ENCODE measurements at places on chromosomes 1 and 21. TPM values are rescaled to one million over a fixed set of nuclear protein-coding genes. Genes with fewer than 3 reads are reported as not detected.

DNA sequence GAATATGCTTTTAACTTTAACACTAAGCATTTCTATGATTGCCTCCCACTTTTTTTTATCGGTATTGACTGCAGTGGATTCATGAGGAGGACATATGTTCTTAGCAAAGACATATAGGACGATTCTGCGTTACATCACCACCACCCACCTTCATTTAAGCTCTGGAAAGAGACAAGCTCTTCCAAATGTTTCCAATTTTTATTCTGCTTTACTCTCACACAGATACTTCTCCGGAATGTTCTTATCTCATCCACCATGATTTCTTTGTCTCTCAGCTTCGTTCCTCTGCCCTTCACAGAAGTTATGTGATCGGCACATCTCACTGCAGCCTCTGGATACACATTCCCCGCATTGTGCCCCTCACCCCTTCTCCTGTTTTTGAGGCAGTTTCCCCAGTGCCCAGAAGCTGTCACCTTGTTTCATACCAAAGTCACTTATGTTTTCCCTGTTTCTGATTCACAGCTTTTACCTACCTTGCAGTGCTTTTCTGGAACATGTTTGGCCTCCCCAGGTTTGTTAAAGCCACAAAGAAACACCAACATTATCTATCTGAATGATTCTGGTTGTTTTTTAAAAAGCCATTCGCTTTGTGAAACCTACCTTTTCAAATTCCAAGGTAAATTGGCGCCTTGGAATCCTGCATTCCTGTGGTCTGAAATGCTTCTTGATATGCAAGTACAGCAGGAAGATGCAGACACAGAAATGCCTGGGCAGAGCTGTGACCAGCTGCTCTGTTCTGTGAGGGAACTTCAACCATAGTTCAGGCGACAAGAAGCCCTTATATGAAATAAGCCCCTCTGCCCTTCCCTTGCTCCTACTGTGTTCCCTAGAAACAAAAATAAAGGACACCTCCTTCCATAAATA lies 1020.2 kb downstream of the TTLL7 start:
- DNase-seq, result no peak
- no peaks in the 10 kb centered on the region for H3K36me3 ChIP-seq
- no peak overlapping the region for H3K4me3 ChIP-seq
- H3K27me3 ChIP-seq, result no peaks in the 10 kb centered on the region
- peaks cover 20% of the 10 kb centered on the region for H3K4me1 ChIP-seq

GRCh38 chr1:16207318-16208269 lies 4.9 kb downstream of the ARHGEF19 start:
- no peaks in the 10 kb centered on the region for H3K27me3 ChIP-seq
- H3K4me3 ChIP-seq, result peak overlapping the region; percentile 75
- peak overlapping the region; percentile 90 for H3K27ac ChIP-seq
- peaks cover 20% of the 10 kb centered on the region for H3K36me3 ChIP-seq
- no peak for DNase-seq
- peaks cover 22% of the 10 kb centered on the region for H3K4me1 ChIP-seq

GRCh38 chr1:45552331-45552730 lies 1.7 kb downstream of the AKR1A1 start:
- peak overlapping the region; percentile 37 for H3K27ac ChIP-seq
- H3K4me1 ChIP-seq, result peaks cover 12% of the 10 kb centered on the region
- no peaks in the 10 kb centered on the region for H3K27me3 ChIP-seq
- H3K36me3 ChIP-seq, result peaks cover 11% of the 10 kb centered on the region
- DNase-seq, result no peak

GRCh38 chr1:47755101-47755990 lies 241.8 kb downstream of the TRABD2B start:
- DNase-seq, result no peak
- H3K36me3 ChIP-seq, result no peaks in the 10 kb centered on the region
- no peak overlapping the region for H3K4me3 ChIP-seq
- H3K27me3 ChIP-seq, result peaks cover 29% of the 10 kb centered on the region

DNA sequence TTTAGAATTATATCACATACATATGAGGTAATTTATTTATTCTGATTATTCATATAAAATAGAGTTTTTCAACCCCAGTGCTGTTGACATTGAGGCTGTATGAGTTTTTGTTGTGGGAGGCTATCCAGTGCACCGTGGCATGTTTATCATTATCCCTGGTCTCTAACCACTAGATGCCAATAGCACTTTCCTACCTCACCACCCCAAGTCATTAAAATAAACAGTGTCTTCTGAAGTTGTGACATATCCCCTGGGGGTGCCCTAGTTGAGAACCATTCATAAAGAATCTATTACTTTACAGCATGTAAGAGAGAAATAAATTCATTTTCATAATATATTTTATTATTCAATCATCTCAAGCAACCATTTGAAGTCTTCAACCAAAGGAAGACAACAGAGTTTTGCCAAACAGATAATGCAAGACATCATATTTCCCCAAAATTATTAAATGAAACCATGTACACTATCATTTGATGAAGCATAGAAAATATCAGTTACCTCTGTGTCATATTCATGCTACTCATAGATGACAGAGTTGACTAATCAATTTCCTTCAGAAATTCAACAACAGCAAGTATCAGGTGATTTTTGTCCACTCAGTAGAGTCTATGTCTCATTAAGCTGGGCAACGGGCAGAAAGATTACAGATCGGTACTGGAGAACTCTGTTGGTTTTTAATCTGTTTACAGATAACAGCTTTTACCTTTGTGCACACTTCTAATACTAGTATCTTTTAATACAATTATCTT lies 39.5 kb upstream of the RGS1 start:
- no peaks in the 10 kb centered on the region for H3K27me3 ChIP-seq
- DNase-seq, result no peak
- peaks cover under 1% of the 10 kb centered on the region for H3K36me3 ChIP-seq
- H3K4me3 ChIP-seq, result no peak overlapping the region

GRCh38 chr1:47262787-47263413 lies 30.9 kb upstream of the TAL1 start:
- no peaks in the 10 kb centered on the region for H3K27me3 ChIP-seq
- H3K4me1 ChIP-seq, result peaks cover 3% of the 10 kb centered on the region
- H3K4me3 ChIP-seq, result no peak overlapping the region
- DNase-seq, result no peak

GRCh38 chr21:33259428-33259827 lies 6.7 kb upstream of the IL10RB start:
- H3K4me3 ChIP-seq, result no peak overlapping the region
- DNase-seq, result no peak
- no peak overlapping the region for H3K27ac ChIP-seq
- no peaks in the 10 kb centered on the region for H3K4me1 ChIP-seq
- peaks cover 32% of the 10 kb centered on the region for H3K36me3 ChIP-seq

- no peak overlapping the region for H3K4me3 ChIP-seq
- H3K27ac ChIP-seq, result no peak overlapping the region
- H3K27me3 ChIP-seq, result peaks cover 30% of the 10 kb centered on the region
- peaks cover 23% of the 10 kb centered on the region for H3K4me1 ChIP-seq
- H3K36me3 ChIP-seq, result no peaks in the 10 kb centered on the region
- no peak for DNase-seq
These were observed 102.9 kb upstream of the TLR5 start for GRCh38 chr1:223245983-223246382.

DNA sequence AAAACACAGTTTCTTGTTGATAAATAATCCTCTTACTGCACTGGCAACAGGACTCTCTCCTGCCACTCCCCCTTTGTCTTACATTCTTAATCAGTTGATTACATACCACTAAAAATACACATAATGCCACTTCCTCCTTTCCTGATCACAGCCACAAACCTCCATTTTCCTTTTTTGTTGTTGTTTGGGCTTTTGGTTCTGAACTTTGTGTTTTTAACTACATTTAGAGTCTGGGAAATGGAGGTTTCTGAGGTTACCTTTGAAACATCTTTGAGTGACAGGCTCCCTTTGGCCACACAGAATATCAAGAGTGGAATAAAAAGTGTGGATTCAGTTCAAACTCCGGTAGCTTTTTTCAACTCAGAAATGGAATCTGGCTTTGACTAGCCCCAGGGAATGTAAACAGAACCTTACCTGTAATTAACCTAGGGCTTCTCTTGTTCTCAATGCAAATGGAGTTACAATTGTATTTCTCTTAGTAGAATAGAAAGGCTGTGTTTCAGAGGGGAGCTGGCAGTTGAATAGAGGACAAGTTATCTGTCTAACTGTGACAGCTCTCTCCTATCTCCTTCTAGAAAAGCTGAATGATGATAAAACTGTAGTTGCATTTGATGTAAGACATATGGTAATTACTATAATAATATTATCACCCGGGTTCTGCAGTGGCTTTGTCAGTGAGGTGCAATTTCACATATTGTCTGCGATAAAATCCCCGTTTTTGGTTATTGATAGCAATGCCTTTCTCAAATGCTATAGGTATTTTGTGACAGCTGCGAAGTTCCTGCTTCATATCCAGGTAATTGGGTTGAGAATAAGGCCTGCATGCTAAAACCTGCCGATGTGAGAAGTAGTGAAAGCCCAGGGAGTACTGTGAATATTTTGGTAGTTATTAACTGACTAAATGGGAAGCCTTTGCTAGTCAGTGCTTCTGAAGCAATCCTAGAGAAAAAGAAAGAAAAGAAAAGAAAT lies 66.9 kb downstream of the ST6GALNAC5 start:
- H3K27me3 ChIP-seq, result no peaks in the 10 kb centered on the region
- peaks cover 19% of the 10 kb centered on the region for H3K4me1 ChIP-seq
- no peaks in the 10 kb centered on the region for H3K36me3 ChIP-seq
- H3K4me3 ChIP-seq, result peak overlapping the region; percentile 4
- DNase-seq, result no peak

- H3K4me3 ChIP-seq, result no peak overlapping the region
- H3K4me1 ChIP-seq, result peaks cover 40% of the 10 kb centered on the region
- H3K27me3 ChIP-seq, result no peaks in the 10 kb centered on the region
- H3K27ac ChIP-seq, result no peak overlapping the region
These were observed 119.4 kb upstream of the SLC45A1 start for GRCh38 chr1:8198522-8198921.

DNA sequence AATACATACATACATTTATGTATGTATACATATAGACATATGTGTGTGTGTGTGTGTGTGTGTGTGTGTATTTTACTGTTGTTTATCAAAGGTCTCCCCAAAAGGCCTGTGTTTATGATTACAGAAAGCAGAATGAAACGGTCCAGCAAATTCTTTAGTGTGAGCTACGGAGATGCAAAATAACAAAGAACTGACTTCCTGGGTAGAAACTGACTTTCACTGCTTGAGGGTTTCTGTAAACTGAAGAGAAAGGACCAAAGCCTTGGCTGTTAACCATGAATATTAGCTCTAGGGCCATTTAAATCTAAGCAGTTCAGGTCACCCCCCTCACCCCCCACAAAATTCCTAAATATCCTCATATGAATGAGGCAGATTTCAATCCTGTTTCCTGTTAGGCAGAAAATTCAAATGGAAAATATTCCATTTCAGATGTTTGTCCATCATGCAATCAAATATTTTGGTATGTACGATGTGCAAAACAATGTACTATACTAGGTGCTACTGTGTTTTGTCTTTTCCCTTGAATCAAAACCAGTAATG lies 213.2 kb downstream of the TGFB2 start:
- H3K27ac ChIP-seq, result no peak overlapping the region
- H3K27me3 ChIP-seq, result no peaks in the 10 kb centered on the region
- no peak for DNase-seq
- no peak overlapping the region for H3K4me3 ChIP-seq

DNA sequence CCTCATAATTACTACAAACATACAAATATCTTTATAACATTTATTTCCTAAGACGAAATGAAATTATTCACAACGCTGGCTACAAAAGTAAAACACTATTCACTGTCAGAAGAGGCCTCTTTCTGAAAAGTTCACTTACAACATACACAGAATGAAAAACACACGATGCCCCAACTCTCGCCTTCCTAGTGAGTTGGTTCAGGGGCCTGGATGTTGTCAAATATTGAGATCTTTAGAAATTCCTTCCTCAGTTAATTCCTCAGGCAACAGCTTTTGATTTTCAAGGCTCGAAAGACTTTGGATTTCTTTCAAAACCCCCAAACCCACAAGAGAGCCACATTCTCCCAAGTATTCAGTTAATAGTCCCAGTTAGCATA lies 14.2 kb upstream of the KCNE1 start:
- H3K4me3 ChIP-seq, result peak overlapping the region; percentile 57
- no peaks in the 10 kb centered on the region for H3K36me3 ChIP-seq
- peak overlapping the region; percentile 98 for H3K27ac ChIP-seq
- peaks cover 5% of the 10 kb centered on the region for H3K27me3 ChIP-seq
- H3K4me1 ChIP-seq, result peaks cover 52% of the 10 kb centered on the region
- DNase-seq, result no peak

GRCh38 chr1:222543817-222544216 lies 4.1 kb downstream of the HHIPL2 start:
- no peaks in the 10 kb centered on the region for H3K4me1 ChIP-seq
- no peaks in the 10 kb centered on the region for H3K36me3 ChIP-seq
- DNase-seq, result no peak
- no peak overlapping the region for H3K27ac ChIP-seq
- no peak overlapping the region for H3K4me3 ChIP-seq

- DNase-seq, result peak; percentile 56
- peak within 1 kb of the TSS; percentile 67 for H3K4me3 ChIP-seq
- peaks cover 4% of the 10 kb centered on the region for H3K27me3 ChIP-seq
- H3K27ac ChIP-seq, result peak within 1 kb of the TSS; percentile 97
These were observed at the start of gene TACSTD2 for GRCh38 chr1:58576727-58577653. Gene TACSTD2, minus strand, starts transcription at chr1:58577252. Its CDS starts 96 bp downstream, at chr1:58577156.

GRCh38 chr1:2215329-2215728 lies 12.8 kb upstream of the SKI start:
- no peaks in the 10 kb centered on the region for H3K4me1 ChIP-seq
- no peak overlapping the region for H3K27ac ChIP-seq
- no peak for DNase-seq
- no peaks in the 10 kb centered on the region for H3K36me3 ChIP-seq

DNA sequence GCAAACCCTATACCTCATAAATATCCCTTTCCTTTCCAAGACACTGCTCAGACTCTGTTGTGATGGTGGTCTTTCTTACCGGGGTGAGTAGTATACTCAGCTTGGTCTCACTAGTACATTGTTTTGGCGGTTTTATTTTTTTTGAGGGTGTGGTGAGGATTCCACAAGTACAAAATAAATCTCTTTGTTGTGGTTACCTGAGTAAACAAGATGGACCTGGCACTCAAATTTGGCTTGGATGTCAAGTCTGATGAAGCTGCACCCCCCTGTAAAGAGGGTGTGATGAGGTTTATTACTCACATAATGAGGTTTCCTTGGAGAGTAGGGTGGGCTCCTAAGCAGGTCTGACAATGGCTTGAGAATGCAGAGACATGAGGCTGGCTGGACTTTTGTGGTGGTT lies 68.2 kb upstream of the KCNJ6 start:
- H3K4me3 ChIP-seq, result no peak overlapping the region
- H3K27me3 ChIP-seq, result peaks cover 8% of the 10 kb centered on the region
- H3K36me3 ChIP-seq, result no peaks in the 10 kb centered on the region
- no peak overlapping the region for H3K27ac ChIP-seq

DNA sequence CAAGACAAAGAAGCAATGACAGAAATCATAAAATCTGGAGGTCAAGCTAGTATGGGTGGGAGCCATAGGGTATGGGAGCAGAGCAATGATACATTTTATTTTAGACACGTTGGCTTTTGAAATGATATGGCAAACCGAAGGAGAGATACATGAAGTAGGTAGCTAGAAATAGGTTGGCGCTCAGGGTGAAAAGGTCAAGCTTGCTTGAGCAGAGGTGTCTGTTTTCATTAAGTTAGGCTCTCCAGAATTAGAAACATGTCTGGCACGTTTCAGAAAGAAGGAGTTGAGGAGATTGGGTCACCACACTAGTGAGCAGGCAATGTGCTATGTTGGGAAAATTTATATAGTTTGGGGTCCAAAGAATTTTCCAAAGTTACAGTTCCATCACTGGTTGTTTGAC lies 151.4 kb downstream of the AMY1C start:
- peaks cover 3% of the 10 kb centered on the region for H3K4me1 ChIP-seq
- H3K4me3 ChIP-seq, result no peak overlapping the region
- no peak for DNase-seq

Gene BRINP2
- 0.41 TPM for total RNA-seq

Gene FAM151A
- total RNA-seq, result not detected

Gene HES5
- total RNA-seq, result 0.36 TPM

Gene DNASE2B
- 0.26 TPM for total RNA-seq

Gene SLC30A2
- 0.13 TPM for total RNA-seq

Measured in progenitor cell of endocrine pancreas (in vitro differentiated cells).